ENCODE measurements at places on chromosomes 1 and 21.

DNA sequence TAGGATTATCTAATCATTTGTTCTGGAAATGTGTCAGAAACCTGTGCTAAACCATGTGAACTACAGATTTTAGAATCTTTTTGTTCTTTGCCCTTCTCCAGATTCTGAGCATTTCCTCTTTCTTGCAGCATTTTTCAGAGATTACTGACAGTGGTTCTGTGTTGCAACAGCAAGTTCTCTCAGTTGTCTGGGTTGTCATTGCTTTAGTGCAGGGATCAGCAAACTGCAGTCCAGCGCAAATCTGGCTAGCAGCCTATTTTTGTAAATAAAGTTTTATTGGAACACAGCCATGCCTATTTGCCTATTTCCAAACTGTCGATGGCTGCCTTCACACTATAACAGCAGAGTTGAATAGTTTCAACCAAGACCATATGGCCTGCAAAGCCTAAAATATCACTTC lies 66.3 kb upstream of the LRRC8D start:
- no peak for DNase-seq

DNA sequence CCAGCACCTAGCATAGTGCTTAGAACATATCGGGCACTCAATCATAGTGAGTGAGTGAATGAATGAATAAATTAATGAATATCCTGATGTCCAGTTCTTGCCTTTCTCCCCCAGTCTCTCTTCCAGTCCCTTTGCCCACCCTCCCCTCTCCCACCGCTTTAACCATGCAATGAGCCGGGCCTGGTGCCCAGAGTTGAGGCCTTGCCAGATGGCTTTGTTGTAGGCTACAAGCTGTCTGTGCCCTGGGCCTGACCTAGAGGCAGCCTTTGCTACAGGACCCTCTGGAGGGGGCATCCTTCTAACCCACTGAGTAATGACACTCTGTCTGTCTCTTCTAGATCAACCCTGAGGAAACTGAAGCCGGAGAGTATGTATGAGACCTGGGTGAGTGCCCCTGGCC lies 6.9 kb downstream of the CASQ1 start:
- DNase-seq = no peak

- no peak for DNase-seq
Observed at GRCh38 chr1:71311376-71311775, 230.5 kb upstream of the ZRANB2 start.

DNA sequence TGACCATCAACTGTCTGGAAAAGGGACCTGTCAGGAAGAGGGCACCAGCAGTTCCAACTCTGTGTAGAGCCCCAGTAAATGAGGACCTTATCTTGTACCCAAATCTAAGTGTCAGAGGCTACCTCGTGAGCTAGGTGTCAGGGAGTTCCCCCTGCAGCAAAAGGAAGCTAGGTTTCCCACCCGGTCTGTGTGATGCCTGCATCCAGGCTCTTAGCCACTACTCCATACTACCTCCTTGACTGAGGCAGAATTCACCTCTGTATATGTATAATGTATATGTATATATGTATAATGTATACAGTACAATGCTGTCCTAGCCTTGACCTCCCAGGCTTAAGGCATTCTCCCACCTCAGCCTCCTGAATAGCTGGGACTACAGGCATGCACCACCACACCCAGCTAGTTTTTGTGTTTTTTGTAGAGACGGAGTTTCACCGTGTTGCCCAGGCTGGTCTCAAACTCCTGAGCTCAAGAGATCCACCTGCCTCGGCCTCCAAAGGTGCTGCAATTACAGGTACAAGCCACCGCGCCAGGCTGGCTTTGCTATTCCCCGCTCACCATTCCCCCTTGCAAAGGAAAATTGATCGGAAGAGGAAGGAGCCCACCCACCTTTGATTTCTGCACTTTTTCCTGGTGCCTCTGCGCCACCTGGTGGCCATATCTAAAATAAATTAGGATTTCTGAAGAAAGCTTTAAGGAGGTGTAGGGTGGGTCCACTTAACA lies 15.7 kb upstream of the LUZP1 start:
- DNase-seq = no peak

DNA sequence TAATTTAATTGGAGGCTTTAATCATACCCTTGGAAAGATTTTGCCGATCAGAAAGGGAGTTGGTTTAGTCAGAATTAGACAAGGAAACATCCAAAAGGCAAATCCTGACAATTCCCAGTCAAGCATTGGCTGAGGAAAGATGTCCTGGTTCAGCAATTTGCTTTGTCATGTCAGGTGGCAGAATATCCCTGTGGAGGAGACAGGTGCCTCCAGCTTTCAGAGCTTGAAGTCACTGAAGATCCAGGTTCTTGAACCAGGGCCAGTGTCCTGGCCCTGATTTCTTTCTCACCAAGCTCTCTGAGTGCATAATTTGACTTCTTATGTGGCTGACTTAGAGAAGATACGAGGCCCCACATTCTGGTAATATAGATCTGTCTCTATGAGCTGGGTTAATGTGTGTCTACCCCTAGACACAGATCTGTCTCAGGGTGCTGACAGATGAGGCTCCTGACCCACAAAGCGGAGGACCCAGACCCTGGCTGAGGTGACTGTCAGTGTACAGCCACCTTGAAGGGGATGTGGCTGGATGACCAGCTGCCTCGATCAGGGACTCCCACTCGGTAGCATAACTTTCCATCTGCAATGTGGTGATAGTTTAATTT lies 118.9 kb downstream of the HHAT start:
- no peak for DNase-seq

- no peak for DNase-seq
Observed at GRCh38 chr1:239098400-239099037, 287.8 kb upstream of the CHRM3 start.

DNA sequence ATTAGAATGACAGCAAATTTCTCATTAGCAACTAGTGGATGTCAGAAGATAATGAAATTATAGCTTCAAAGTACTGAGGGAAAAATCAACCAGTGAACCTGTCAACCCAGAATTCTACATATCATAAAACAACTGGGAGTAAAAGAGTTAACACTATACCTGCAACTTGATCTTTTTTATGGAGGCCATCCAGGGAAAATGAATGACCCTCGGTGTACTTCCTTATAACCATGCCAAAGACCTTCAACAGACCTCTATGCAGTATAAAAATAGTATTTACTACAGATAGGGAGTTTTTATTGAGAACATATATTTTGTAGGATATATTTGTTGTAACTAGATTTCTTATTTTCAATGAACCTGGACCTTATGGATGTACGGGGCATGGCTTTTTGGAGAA lies 392.5 kb upstream of the ZRANB2 start:
- DNase-seq = no peak

DNA sequence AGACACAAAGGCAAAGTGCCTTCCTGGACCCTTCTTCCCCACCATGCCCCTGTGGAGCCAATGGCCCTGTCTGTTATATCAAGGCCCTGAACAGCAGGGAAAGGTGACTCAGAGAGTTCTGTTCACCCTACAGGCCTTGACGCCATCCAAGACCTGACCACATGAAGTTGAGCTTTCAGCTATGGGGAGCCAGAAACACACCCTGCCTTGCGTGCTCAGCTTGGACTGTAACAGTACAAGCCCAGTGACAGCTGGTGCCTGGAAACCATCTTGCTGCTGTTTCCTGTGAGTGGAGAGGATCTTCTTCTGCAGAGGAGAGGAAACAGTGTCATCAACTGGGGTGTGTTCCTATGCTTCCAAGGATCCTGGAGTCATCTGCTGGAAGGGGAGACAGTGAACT lies 165.0 kb upstream of the IRF2BP2 start:
- no peak for DNase-seq

GRCh38 chr1:214280386-214281020 lies 456 bp upstream of the SMYD2 start:
- DNase-seq = no peak

- DNase-seq = no peak
Observed at GRCh38 chr21:45150638-45151131, 76.3 kb downstream of the ADARB1 start.

DNA sequence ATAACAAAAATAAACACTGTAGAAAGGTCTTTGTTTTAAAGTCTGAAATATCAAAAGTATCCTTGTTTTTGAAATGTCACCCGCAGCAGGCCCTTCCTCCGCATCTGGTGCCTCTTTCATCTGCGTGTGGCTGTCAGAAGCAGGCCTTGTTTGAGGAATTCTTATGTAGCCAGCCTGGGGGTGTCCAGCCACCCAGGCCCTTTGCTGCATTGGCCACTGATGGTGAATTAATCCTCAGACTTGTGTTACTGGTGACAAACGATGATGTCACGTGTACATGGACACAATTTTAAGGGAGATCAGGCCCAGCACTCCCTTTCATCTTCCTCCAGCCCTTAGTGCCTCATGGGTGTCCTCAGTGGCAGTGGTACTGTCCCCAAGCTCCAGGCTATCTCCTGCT lies 208.0 kb upstream of the GALNT2 start:
- DNase-seq = no peak

- DNase-seq = no peak
Observed at GRCh38 chr1:1032424-1032823, 12.5 kb downstream of the AGRN start.

DNA sequence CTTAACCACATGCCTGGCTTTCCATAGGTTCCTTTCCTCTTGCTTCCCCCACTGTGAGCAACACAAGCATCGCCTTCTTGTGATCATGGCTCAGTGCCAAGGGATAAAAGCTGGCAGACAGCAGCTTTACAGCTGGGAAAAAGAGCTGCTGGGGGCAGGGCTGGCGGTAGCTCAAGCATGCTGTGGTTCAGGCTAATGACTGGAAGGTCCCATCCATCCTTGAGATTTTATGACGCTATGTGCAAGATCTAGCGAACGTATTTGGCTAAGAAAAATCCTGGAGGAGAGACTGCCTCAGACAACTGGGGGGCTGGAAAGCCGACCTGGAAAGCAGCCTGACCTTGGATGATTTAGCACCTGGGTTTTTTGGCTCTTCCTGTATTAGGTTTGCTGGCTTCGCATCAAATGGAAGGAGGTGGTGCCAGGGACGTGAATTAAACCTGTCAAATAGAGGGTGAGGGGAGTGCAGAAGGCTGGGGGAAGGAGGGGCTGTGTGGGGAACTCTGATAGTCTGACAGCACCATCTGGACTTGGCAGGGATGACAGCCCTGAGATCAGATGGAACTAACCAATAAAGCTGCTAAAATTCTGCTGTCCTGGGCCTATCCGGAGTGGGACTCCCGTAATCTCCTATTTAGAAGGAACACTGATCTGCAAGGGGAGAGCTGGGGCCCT lies 34.8 kb downstream of the ZMYND12 start:
- no peak for DNase-seq

- no peak for DNase-seq
Observed at GRCh38 chr1:245168086-245168485, 13.3 kb downstream of the KIF26B start.

GRCh38 chr1:5896706-5897660 lies 95.2 kb downstream of the NPHP4 start:
- DNase-seq = no peak

DNA sequence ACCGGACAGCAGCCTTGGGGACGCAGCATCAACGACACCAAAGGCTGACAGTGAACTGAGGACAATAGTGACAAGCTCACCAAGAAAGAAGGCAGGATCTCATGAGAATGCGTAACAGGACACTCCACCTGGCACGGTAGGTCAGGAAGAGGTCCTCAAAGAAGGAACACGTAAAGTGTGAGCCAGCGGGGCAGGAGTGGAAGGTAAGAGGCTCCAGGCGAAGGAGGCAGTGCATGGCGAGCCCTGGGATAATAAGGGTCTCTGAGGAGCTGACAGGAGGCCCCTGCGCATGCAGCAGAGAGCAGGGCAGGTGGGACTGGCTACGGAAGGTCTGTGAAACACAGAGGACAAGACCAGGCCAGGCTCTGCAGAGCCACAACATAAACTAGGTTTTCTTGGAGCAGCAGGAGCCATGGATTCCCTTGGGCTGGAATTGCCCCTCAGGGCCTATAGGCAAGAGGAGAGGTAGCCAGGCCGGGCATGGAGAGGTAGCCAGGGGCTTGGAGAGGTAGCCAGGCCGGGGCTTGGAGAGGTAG lies 8.2 kb downstream of the LSS start:
- DNase-seq = no peak

- DNase-seq = no peak
Observed at GRCh38 chr1:80566867-80567266, 1233.9 kb upstream of the ADGRL2 start.

GRCh38 chr1:176205332-176205914 lies 1.7 kb downstream of the COP1 start:
- DNase-seq = no peak

- no peak for DNase-seq
Observed at GRCh38 chr1:167216809-167217208, 3.9 kb upstream of the POU2F1 start.

GRCh38 chr1:46254668-46255067 lies 7.1 kb downstream of the RAD54L start:
- no peak for DNase-seq

GRCh38 chr1:83083589-83084224 lies 915.2 kb downstream of the TTLL7 start:
- no peak for DNase-seq

DNA sequence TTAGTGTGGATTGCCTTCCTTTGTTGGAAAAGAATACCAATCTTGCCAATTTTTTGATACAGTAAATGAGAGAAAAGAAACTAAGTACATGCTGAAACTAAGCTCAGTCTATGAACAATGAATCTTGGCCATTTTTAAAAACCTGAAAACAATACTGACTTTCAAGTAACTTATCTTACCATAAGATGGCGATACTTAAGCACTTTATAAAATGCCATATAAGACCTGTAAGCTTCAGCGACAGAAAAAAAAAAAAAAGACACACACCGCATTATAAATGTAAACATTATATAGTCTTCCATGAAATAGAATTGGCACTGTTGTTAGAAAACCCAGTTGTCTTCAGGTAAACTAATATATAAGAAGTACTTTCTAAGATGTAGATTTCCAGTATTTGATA lies 3.0 kb downstream of the OLFM3 start:
- DNase-seq = no peak

GRCh38 chr1:115624859-115625258 lies 16.9 kb upstream of the VANGL1 start:
- DNase-seq = no peak

DNA sequence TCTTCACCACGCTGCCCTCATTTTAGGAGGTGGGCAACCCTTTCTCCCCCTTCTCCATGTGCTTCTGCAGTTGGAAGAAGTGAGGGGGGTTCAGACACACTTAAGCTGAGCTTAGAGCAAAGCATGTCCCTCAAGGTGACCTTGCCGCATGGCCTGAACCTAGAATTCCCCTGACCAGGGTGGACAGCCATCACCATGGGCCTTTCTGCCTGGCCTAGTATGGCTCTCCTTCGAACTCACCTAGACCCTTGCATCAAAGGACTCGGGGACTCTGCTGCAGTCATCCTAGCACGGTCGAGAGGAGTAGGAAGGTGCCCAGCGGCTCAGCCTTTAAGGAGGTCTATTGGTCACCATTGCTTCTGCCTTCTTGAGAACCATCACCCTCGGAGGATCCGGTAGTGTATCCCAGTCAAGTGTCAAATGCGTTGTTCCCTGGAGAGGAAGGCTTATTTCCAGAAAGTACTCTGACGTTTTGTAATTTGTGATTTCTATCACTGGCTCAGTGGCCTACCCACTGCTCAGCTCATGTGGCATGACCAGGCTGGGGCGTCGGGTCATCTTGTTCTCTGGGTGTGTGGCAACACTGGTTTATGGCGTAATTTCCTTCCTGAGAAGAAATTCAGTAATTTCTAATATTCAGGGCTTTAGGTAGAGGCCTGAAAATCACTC lies at the start of gene KCNE1:
TSS of gene KCNE1 (minus strand) at position 424 of the 669 bp plus-strand sequence. CDS start 62,576 bp downstream, outside the sequence.
- DNase-seq = no peak

GRCh38 chr1:197393105-197393504 lies 125.1 kb downstream of the CRB1 start:
- no peak for DNase-seq

- DNase-seq = no peak
Observed at GRCh38 chr1:43779266-43779665, 71.9 kb downstream of the ST3GAL3 start.

- DNase-seq = no peak
Observed at GRCh38 chr1:63886340-63886739, 112.5 kb downstream of the ROR1 start.
